Heart left ventricle (tissue), 16 donors: ENCODE measurements at places on chromosomes 3 and 15. TPM values are rescaled to one million over a fixed set of nuclear protein-coding genes. Genes with fewer than 3 reads are reported as not detected.
A peak's percentile ranks its signal among the peaks of the same experiment; 100 is the strongest.

The FES gene
- total RNA-seq, result 17.9 TPM

The FILIP1L gene
- 71.4 TPM for total RNA-seq

- H3K4me3 ChIP-seq, result no peak overlapping the region
- H3K36me3 ChIP-seq, result no peaks in the 10 kb centered on the region
- H3K27me3 ChIP-seq, result no peaks in the 10 kb centered on the region
- H3K27ac ChIP-seq, result no peak overlapping the region
- no peaks in the 10 kb centered on the region for H3K4me1 ChIP-seq
Measured at GRCh38 chr3:150129166-150129565, 158.5 kb upstream of the PFN2 start.

- DNase-seq, result no peak
- H3K4me3 ChIP-seq, result no peak overlapping the region
- no peaks in the 10 kb centered on the region for H3K4me1 ChIP-seq
- H3K27me3 ChIP-seq, result peaks cover 9% of the 10 kb centered on the region
- H3K36me3 ChIP-seq, result no peaks in the 10 kb centered on the region
Measured at GRCh38 chr15:80204231-80204630, 47.8 kb downstream of the CTXND1 start.

- no peaks in the 10 kb centered on the region for H3K4me1 ChIP-seq
- no peak for DNase-seq
- H3K27ac ChIP-seq, result no peak overlapping the region
- H3K4me3 ChIP-seq, result no peak overlapping the region
- no peaks in the 10 kb centered on the region for H3K36me3 ChIP-seq
Measured at GRCh38 chr3:174168538-174169254, 690.4 kb upstream of the NAALADL2 start.

The PPM1L gene
- total RNA-seq, result 45.9 TPM

DNA sequence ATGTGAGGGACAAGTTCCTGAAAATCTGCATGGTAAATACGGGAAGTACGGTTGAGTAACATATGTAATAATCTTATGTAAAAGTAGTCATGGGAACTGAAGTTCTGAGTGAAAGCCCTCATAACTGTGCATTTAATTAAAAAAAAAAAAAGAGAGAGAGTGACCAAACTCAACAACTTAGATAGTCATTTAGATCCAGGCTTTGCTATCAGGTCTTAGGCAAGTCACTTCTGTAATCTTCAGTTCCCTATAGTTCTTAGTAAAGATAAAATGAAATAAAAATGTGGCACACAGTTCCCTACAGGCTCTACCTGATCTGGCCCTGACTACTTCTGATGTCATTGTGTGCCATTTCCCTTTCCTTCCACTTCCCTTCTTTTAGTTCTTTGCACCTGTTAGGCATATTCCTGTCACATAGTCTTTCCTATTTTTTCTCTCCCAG is 15.0 kb downstream of the RNF111 start:
- no peak overlapping the region for H3K27ac ChIP-seq
- H3K36me3 ChIP-seq, result no peaks in the 10 kb centered on the region
- no peaks in the 10 kb centered on the region for H3K27me3 ChIP-seq
- no peak overlapping the region for H3K4me3 ChIP-seq
- DNase-seq, result no peak
- H3K4me1 ChIP-seq, result no peaks in the 10 kb centered on the region

GRCh38 chr15:28078191-28078719 is 20.9 kb downstream of the OCA2 start:
- H3K4me3 ChIP-seq, result no peak overlapping the region
- no peak for DNase-seq
- H3K27me3 ChIP-seq, result no peaks in the 10 kb centered on the region
- no peaks in the 10 kb centered on the region for H3K4me1 ChIP-seq

The SH2D7 gene
- not detected for total RNA-seq

The SENP7 gene
- 8.2 TPM for total RNA-seq

DNA sequence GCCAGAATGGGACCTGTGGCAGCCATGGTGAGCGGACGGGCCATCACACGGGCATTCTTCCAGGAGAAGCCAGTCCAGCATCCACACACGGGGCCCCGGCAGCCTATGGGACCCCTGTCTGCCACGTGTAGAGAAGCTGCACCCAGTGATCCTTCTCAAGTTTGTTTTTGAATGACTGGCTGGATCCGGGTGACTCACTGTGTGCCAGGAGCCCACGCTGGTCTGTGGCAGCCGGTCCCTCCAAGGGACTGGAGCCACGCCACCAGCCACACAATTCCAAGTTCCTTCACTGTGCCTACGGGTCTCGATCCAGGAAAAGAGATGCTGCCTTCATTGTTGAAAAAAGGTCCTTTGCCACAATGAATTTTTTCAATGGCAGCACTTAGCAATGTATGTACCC is 58.1 kb downstream of the ATP10A start:
- no peaks in the 10 kb centered on the region for H3K27me3 ChIP-seq
- H3K27ac ChIP-seq, result no peak overlapping the region
- peak; percentile 14 for DNase-seq
- no peak overlapping the region for H3K4me3 ChIP-seq
- H3K36me3 ChIP-seq, result no peaks in the 10 kb centered on the region

DNA sequence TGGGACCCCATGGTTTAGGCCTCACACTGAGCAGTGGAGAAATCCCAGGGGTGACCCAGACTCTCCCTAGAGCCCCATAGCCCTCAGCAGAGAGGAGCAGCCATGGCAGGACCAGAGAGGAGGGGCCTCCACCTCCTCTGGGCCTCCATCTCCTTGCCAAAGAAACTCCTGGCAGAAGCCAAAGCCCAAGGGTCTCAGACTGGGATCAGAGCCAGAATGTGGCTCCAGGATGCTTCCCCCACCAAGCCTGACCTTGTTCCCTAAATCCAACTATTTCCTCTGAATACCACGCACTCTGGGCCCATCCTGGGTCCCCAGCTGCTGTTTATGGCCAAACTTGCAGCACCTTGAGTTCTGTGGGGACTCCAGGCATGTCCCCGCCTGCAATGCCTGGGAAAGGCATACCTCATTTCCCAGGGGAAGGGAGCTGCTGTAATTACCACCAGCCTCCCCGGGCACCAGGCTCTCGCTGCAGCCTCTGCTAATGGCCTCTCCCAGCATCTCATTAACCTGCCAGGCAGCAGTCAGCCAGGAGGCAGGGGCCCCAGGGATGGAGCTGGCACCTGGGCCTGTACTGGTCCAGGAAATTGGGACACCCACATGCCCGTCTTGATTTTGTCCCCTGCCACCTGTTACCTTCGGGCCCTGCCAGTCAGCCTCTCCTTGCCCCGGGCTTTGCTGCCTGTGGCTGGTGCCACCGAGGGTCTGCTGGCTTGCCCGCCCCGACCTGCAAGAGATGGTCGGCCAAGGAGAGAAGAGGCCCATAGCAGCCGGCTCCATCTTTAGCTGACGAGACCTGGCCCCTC is 4.6 kb downstream of the CCDC9B start:
- no peak for DNase-seq
- H3K4me1 ChIP-seq, result peaks cover 85% of the 10 kb centered on the region
- H3K36me3 ChIP-seq, result no peaks in the 10 kb centered on the region
- H3K27ac ChIP-seq, result peak overlapping the region; percentile 99
- H3K4me3 ChIP-seq, result no peak overlapping the region

The ADAMTS17 gene
- 0.94 TPM for total RNA-seq

GRCh38 chr3:65875393-65876027 is 163.2 kb downstream of the MAGI1 start:
- no peak overlapping the region for H3K4me3 ChIP-seq
- H3K27me3 ChIP-seq, result no peaks in the 10 kb centered on the region
- no peaks in the 10 kb centered on the region for H3K4me1 ChIP-seq
- no peak for DNase-seq
- no peaks in the 10 kb centered on the region for H3K36me3 ChIP-seq

DNA sequence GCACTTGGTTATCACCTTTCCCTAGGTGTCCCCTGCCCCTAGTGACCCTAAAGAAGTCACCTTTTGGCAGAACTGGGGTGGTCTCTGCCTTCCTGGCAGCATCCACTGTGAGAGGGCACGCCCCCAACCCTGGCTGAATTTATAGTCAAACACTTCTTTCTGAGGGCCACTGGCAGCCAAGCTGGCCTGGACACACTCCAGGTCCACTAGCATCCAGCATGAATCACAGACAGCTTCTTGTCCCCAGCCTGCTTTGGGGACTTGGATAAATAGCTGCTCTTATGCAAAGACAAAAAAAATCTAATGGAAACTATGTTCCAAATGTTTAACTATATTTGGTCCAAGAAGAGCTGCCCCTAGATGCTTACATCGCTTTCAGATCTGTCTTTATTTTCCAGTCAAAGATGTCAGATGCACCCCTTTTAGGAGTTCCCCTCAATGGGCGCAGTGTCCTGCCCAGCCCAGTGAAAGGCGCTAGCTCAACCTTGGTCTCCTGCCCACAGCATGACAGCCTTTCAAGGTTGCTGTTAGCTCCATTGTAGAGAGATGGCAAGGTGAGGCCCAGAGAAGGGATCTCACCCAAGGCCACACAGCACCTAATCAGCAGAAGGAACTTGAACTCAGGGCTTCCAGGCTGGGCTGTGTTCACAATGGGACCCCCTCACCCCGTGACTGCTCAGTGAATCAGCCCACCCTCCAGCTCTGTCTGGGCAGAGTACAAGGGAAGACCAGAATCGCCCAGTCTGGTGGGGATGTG is 7.0 kb downstream of the RASL12 start:
- H3K4me1 ChIP-seq, result peaks cover 44% of the 10 kb centered on the region
- no peak for DNase-seq

DNA sequence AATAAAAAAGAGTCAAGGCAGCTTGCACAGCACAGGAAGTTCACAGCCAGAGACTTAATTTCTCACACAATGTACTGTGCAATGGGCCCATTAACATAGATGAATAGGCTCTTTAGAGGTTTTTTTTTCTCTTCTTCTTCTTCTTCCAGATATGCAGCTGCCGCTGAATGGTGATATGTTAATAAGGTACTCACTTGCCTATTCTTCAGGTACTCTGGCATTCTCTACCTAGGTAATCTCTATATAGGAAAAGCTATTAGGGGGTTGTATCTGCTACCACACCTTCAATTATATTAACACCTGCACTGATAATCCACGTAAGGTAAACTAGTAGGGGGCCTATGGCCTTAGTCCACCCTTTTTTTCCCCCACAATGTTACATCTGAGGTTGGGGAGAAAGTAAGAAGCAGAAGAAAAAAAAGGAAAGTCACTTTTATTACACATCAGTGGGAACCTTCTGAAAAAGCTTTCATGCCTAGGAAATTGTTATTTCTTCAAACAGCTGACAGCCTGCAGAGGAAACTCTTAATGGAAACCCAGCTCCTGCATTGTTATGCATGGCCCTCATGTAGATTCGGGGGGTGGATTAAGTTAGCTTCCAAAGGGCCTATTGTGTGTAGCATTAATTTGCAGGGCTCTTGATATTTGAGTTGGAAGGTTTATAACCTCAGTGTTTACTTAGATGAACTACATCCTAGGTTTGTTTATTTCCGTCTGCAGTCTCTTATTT is 525.5 kb downstream of the ZIC1 start:
- H3K4me1 ChIP-seq, result no peaks in the 10 kb centered on the region
- DNase-seq, result no peak
- H3K27me3 ChIP-seq, result no peaks in the 10 kb centered on the region
- no peaks in the 10 kb centered on the region for H3K36me3 ChIP-seq
- H3K4me3 ChIP-seq, result no peak overlapping the region

- no peak overlapping the region for H3K4me3 ChIP-seq
- H3K4me1 ChIP-seq, result peaks cover 50% of the 10 kb centered on the region
- H3K27me3 ChIP-seq, result no peaks in the 10 kb centered on the region
- peak overlapping the region; percentile 89 for H3K27ac ChIP-seq
Measured at GRCh38 chr15:63940966-63941620, 105.2 kb downstream of the DAPK2 start.

The DNAJA4 gene
- 90.2 TPM for total RNA-seq

DNA sequence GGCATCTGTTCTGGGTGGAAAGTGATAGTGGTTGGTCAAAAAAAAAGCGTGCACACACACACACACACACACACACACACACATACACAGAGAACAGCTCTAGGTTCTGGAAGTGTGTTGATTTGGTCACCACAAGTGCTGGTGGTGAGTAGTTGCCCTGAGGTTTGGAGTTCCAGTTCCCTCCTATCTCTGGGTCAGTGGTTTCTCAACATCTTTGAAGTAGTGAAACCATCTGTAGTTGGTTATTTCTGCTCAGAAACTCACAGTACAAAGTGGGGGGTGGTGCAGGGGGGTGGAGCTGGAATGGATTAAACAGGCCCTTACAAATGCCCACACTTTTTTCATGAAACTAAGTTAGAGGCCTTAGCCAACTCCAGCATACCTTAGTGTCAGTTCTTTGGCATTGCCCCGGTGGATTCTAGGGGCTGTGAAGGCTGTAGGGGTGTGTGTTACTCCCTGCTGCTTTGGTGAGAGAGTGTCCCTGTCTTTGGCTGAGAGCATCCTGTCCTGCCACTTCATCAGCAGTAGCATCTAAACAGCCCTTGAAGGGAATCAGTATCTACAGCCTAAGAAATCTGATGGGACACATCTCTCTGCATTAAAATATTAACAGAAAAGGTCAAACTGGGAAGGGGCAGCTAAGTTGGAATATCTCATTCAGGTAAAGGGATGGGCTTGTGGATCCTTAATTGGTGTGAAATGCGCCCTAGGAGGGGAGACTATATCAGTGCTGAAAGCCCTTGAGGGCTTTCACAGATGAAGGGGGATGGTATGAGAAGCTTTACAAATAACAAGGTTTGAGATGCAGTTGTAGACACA is 20.6 kb downstream of the SMAD3 start:
- H3K27ac ChIP-seq, result no peak overlapping the region
- no peaks in the 10 kb centered on the region for H3K36me3 ChIP-seq
- no peaks in the 10 kb centered on the region for H3K27me3 ChIP-seq
- DNase-seq, result no peak
- H3K4me3 ChIP-seq, result no peak overlapping the region
- peaks cover 28% of the 10 kb centered on the region for H3K4me1 ChIP-seq

The ADPGK gene
- 8.5 TPM for total RNA-seq

The ANKRD34C gene
- total RNA-seq, result 0.52 TPM

DNA sequence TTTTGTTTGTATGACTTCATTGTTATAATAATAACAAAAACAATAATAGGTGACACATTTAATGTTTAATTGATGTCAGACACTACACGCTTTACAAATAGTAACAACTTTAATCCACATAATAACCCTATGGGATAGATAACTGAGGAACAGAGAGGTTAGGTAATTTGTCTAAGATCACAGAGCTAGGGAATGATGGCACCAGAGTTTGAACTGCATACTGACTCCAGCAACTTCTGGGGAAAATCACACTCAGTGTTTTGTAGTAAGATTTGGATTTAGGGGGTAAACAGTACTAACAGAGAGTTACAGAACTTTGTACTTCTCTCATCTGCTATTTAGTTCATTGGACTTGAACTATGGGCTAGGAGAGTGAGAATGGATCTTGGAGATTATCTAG is 66.0 kb downstream of the CMSS1 start:
- no peak overlapping the region for H3K27ac ChIP-seq
- H3K4me1 ChIP-seq, result peaks cover 38% of the 10 kb centered on the region
- DNase-seq, result no peak
- no peak overlapping the region for H3K4me3 ChIP-seq
- H3K36me3 ChIP-seq, result no peaks in the 10 kb centered on the region
- no peaks in the 10 kb centered on the region for H3K27me3 ChIP-seq
